NCI-H2081 (cell line): ENCODE measurements at places on chromosomes 2 and 18.

GRCh38 chr2:152762202-152762601, 43.8 kb downstream of the ARL6IP6 start:
- DNase-seq = no peak

- DNase-seq = no peak
Measured at GRCh38 chr2:43133708-43134570, 92.5 kb downstream of the ZFP36L2 start.

DNA sequence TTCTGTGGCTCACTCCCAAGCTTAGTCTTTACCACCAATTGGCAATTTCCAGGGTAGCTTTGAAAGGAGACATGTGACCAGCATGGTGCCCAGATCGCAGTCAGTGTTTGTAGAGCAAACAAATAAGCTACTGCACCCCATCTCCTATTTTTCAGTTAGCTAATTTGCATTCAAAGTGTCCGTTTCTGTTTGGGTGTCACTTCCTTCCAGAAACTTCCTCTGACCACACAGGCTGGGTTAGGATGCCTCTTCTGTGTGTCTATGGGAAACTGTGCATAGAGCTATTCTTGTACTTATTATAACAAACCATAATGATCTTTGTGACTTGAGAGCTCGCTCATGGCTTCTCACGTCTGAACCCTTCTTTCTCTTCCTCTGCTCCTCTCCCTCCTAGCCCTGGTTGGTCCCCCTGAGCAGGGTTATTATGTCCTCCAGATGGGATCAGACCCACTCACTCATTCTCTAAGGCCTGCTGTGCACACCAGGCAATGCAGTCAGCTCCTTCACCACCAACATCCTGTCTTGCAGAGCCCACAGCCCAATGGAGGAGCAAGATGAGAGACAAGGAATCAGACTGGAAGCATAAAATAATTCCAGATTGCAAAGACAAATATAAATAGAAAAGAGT, 101.2 kb upstream of the ALK start:
- DNase-seq = no peak

DNA sequence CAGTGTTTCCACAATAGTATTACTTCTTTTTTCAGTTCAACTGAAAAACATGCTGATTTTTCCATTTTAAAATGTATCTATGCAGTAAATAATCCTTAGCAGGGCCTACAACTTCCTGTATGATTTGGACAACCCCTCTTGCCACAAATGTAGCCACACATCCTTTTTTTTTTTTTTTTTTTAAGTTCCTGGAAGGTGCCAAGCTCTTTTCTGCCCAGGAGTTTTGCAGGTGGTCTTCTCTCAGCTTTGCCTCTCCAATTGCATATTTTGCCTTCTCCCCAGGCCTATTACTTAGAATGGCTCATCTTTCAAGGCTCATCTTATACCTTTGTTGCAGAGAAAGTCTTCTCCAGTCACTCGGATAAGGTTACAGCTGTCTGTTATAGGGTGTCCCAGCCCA, 11.6 kb downstream of the KLHL14 start:
- no peak for DNase-seq

- no peak for DNase-seq
Measured at GRCh38 chr2:179936654-179937053, 70.4 kb downstream of the CWC22 start.

DNA sequence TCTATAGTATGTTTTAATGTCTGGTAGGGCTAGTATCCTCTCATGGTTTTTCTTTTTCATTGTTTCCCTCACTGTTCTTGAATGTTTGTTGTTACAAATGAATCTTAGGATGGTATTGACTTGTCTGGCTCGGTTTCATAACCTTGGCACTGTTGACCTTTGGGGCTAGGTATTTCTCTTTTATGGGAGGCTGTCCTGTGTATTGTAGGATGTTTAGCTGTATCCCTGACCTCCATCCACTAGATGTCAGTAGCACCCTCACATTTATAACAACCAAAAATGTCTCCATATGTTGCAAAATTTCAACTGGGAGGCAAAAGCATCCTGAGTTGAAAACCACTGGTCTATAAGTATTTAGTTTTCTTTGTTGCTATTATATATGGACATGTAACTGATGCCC, 7.0 kb upstream of the AOX1 start:
- no peak for DNase-seq

DNA sequence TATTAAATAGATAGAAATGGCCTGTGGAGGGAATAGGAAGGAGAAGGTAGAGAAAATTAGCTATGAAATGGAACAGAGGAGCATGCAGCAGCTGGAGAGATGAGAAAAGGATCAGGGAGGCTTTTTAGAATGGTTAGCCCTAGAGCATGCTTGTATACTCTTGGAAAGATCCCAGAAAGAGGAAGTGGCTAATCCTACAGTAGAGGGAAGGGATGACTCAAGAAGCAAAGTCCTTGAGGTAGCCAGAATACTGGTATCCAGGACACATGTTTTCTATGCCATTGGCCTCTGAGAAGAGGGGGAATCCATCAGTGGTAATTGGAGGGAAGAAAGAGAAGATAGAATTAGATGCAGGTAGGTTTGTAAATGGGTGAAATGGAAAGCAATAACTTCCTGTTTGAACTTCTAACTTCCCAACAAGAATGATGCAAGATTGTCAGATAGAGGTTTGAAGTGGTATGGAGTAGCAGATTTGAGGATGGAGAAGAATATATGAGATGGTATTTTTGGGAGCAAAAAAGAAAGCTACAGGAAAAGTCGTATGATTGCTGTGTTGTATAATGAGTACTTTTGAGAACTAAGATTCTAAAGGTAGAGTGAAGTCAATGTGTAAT, 17.1 kb upstream of the OSBPL6 start:
- no peak for DNase-seq

DNA sequence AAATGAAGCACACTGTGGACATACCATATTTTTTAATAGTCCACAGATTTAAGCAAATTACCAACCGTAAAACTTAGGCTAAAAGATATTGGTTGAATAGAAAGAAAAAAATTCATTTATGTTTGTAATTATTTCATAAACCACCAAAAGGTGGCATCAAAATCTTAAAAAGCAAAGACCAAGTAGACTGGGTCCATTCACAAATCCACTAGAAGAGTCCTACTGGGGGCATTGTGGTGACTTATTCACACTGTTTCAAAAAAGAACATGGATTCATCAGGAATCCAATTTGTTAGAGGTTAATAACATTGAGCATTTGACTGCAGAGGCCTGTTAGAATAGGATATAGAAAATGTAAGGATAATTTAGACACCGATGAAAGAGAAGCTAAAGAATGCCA, 194.9 kb upstream of the KYNU start:
- DNase-seq = peak; percentile 3

- no peak for DNase-seq
Measured at GRCh38 chr18:79609841-79610281, 69.7 kb upstream of the CTDP1 start.

GRCh38 chr2:98656800-98657199, 48.4 kb downstream of the UNC50 start:
- DNase-seq = no peak

DNA sequence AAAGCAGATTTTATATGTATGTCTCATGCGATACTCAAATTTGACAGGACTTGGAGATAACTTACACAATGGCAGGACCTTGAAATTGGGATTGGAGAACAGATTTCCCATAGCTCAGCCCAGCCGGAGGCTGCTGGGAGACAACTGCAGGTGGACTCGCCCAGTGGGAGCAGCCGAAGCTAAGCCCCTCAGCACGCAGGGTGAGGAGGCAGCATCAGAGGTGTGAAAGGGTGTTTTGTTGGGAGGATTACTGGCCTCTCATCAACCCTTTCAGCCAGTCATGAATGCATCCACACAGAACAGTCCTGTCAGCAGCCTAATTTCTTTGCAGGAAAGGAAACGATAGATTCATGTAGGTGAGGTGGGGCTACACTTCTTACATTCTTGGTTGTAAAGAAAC, 110.4 kb upstream of the DYNAP start:
- no peak for DNase-seq

DNA sequence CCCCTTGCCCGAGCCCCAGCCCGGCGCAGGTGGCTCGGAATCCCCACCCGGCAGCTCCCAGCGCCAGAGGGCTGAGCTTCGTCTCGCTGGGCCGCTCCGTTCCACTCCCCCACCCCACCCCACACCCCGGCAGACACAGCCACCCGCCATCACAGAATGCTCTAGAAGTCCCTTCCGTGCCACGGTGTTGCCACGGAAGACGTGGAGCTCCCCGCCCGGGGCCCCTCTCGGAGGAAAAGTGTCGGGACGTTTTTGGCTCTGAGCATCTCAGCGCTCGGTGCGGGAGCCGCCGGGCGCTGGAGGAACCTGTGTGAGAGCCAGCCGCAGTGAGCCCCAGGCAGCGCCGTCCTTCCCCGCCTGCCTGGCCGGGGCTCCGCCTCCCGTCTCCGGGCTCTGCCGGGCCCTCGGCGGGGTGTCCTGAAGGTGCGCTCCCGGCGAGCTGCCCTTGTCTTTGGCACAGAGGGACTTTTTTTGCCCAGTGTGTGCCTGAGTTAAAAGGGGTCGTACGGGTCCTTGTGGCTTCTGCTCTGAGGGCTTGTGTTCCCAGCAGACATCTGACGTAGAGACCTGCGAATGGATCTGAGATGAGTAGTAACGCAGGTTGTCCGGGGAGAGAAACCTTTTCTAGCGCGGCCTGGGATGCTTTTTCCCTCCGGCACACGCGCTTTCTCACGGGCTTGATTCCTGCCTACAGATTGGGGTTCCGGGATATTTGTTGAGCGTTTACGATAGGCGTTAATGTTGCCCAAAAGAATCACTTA, 1.8 kb downstream of the ZCCHC2 start:
- DNase-seq = peak; percentile 74

- DNase-seq = no peak
Measured at GRCh38 chr2:120298173-120298835, 45.7 kb downstream of the RALB start.

DNA sequence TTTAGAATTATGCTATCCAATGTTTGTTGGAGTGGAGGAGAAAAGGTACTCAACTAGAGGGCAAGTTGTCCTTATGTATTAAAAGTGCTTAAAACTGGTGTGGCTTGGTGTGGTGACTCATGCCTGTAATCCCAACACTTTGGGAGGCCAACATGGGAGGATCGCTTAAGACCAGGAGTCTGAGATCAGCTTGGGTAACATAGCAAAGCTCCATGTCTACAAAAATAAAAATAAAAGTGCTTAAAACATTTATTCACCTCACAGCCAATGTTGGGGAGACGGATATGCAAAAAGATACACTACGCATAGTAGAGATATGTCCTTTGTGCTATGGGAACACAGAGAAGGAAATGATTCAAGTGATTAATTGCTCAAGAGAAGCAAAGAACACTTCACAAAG, 19.3 kb upstream of the TNFAIP6 start:
- DNase-seq = no peak

DNA sequence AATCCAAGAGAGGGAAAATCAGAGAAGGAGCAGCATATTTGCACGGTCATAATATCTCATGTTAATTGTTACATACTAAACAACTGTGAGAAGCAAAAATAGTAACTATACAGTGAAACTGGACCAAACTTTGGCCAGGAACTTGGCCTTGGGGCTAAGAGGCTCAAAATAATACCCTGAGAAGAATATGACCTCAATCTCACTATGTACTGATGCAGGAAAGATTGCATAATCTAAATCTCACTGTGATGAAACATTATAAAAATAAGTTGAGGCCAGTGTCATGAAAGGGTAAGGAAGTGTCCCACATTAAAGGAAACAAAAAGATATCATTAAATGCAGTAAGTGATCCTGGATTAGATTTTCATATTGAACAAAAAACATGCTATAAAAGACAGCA, 36.5 kb downstream of the ZRANB3 start:
- no peak for DNase-seq

GRCh38 chr2:104786821-104787220, 67.1 kb upstream of the POU3F3 start:
- no peak for DNase-seq

DNA sequence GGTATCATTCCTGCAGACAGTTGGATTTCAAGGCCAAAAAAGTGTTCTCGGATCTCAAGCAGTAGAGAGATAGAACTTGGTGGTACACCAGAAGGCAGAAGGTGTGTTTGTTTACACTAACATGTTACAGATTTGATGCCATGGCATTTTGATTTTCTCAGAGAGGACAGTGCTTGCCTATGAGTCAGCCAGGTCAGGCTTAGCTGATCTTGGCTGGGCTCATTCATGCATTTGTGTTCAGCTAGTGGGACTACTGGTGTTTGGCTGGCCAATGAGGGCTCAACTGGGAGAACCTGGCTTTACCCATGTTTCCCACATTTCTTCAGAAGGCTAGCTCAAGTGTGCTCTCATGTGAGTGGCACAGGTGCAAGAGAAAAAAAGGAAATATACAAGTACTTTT, 162.0 kb downstream of the C1D start:
- DNase-seq = no peak

DNA sequence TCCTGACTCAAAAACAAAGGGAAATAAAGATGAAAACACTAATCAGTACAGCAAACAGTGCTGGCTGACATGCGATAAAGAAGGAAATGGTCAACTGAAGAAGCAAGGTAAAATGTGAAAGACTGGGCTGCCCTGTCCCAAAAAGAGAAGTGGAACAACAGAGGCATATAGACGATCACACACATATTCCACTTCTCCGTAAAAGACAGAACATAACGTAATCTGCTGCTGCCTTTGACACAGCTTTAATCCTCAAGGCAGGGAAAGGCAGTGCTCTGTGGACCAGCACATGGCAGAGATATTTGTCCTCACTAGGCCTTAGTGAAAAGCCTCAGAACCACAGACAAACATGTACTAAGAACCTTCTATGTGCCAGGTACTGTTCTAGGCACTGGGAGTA, 24.3 kb upstream of the REL start:
- no peak for DNase-seq

DNA sequence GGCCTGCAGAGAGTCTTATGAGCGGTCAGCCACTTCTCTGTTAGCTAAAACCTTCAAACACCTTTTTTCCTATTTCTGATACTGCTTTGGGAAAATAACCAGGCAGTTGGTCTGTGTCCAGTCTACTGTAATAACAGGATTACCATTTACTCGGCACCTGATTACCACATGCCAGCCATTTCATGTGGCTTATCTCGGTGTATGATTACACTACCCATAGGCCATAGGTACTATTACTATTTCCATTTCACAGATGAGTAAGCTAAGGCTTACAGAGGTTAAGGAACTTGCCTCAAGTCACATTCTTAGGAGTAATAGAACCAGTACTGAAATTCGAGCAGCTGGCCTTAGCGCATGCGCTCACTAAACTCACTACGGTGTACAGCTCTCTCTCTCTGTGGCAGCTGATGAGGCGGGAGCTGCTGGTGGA, 147.2 kb upstream of the L3MBTL4 start:
- DNase-seq = no peak
